NCI-H1092 (cell line): ENCODE measurements at places on chromosomes 16 and 17.
A peak's percentile ranks its signal among the peaks of the same experiment; 100 is the strongest.

DNA sequence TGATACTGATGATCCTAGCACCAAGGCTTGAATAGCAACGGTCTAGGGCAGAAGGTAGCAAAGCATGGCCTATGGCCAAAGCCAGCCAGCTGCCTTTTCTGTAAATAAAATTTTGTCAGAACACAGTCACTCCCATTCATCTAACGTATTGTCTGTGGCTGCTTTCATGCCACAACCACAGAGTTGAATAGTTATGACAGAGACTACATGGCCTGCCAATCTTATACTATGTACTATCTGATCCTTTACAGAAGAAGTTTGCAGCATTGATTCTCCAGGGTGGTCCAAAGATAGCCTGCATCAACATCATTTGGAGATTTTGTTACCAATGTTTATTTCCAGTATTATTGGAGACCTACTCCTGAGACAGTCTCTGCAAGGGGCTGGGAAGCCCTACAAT is 19.9 kb upstream of the MMD start:
- no peak for DNase-seq

- DNase-seq = no peak
Measured at GRCh38 chr16:88344411-88345030, 38.2 kb upstream of the ZNF469 start.

DNA sequence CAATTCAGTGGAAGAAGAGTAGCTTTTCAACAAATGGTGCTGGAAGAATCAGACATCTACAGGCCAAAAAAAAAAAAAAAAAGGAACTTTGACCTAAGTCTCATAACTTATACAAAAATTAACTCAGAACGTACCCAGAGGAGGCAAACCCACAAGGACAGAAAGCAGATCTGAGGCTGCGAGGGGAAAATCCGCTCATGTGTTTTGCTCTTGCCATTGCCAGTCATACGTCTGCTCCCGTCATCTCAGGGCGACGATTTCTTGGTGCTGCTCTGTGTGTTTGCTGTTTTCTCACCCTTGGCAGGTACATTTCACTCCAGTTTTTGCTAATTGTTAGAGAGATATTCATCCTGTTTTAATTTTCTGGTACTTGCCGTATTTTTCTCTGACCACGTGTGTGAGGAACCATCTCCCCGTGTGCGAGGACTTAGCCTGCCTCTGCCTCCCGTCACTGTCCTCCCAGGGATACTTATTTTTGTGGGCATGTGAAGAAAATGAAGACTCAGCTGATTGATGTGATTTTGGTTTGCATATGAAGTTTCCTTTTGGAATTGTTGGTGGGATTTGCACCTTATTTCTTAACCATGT is 33.4 kb upstream of the ACSF3 start:
- no peak for DNase-seq

- DNase-seq = no peak
Measured at GRCh38 chr16:3144321-3144983, 9.6 kb downstream of the ZNF213 start.

DNA sequence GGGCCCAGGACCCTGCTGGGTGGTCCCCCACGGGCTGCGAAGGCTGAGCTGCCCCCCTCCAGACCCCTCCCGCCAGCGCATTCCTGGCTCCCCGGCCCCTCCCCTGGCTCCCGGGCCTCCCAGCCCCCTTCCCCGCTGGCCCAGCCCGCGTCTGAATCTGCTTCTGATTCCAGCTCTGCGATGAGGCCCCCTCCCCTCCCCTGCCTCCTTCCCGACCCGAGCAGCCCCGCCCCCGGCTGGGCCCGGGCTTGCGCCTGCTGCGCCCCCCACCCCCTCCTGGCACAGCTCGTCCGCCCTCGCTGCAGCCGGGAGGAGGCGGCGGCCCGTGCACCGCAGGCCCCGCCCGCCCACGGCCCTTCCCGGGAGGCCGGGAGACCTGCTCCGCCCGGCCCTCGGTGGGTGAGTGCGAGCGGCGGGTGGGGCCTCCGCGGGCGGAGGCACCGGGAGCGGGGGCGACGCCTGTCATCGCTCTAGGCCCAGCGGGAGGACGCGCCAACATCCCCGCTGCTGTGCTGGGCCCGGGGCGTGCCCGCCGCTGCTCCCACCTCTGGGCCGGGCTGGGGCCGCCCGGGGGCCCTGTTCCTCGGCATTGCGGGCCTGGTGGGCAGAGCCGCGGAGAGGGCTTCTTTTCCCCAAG is at the start of gene NTN3:
NTN3 (plus strand) TSS at position 282 of the 637 bp plus-strand sequence. CDS start 405 bp downstream, outside the sequence.
- DNase-seq = peak; percentile 78

DNA sequence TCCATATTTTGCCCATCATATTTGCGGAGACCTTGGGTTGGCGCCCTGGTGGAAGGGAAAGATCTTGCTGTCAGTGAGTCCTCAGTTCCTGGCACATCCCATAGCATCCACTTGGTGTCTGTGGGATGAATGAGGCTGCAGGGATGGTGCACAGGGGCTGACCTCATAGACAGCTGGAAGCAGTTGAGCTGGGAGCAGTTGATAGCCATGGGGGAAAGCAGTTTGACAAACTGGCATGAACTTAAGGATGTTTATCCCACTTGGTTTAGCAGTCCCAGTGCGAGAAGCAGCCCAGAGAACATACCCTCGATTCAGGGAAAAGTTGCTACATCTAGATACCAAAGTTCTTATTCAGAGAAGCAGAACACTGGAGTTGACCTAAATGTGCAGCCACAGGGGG is 80.7 kb downstream of the SNX29 start:
- DNase-seq = no peak

DNA sequence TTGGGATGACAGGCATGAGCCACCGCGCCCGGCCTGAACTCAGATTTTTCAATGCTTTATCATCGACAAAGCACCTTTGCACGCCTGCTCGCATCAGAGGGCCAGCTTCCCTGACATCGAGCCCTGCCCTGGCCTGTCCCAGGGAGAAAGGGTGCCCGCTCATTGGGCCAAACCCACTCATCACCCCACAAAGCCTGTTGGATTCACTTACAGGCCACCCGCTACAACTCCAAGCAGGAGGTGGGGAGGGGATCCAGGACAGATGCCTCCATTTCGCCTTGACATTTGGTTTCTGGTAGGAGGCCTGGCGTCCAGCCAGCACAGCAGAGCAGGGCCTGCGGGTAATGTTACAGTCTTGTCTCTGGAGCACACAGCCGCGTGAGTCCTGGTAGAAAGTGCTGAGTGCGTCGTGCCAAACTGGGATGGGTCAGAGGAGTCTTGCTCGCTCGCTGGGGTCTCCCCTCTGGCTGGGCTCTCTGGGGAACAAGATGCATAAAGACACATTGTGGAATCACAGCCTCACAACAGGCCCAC is 19.8 kb downstream of the SMTNL2 start:
- DNase-seq = peak; percentile 27

GRCh38 chr16:83830091-83830768 is 22.5 kb downstream of the HSBP1 start:
- no peak for DNase-seq

DNA sequence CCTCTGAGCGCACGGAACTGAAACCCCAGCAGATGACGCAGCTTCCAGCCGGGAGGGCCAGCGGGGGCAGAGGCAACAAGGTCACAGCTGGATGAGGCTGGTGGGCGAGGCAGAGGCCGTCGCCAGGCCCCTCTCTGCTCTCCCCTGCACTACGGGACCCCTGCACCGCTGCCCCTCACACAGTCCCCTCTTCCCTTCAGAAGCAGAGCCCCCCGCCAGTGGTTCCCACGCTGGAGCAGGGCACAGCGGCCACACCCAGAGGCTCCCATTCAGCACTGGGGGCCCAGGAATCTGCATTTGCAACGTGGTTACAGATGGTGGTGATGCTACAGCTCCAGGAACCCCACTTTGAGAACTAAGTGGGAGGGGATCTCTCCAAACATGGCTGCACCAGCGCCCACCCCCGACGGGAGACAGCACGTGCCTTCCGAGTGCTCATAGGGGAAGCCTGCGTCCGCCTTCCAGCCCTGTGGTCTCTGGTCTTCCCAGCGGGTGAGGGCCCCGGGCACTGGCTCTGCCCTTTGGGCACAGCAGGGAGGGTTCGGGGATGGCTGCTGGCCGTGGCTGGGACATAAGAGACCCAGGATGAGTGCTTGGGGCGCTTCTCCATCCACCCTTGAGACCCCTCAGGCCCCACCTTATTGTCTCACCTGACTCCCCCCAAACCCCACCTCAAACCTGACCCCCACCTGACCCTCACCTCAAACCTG is 4.7 kb upstream of the RAB40B start:
- no peak for DNase-seq

- no peak for DNase-seq
Measured at GRCh38 chr17:3730881-3731429, 7.3 kb downstream of the HASPIN start.

DNA sequence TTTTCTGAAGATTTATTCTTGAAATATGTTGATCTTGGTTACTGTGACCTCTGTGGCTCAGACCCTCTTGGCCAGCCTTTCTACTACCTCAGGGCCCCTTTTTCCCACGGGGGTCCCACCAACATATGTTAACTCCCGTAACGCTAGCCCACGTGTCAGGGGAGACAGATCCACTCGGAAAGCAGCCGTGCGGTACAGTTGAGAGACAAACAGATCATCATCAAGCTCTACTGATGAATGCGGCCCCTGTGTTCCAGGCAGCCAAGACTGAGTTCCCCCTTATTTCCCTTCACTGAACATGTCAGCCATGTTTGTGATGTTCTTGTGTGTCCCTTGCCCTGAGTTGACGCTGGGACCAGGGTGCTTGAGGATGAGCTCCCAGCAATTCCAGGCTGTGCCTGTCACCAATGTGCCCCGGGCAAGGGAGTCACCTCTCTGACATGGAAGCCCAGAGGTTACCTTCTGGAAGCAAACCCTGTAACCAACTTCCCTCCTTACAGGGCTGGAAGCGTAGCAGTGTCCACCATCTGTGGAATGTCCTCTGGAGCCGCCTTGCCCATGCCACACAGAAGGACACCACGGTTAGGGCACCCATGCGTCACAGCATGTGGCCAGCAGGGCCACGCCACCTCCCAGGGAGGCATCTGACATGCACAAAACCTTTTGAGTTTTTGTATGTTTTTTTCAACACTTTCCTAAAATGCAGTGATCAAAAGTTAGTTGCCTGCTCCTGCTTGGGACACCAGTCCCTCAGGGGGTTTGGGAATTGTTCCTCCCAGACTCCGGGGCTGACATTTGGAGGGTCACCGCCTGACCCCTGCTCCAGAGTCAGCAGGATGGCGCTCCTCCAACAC is 193.7 kb upstream of the CHMP6 start:
- DNase-seq = no peak

- no peak for DNase-seq
Measured at GRCh38 chr17:12485361-12485906, 180.3 kb upstream of the MYOCD start.

DNA sequence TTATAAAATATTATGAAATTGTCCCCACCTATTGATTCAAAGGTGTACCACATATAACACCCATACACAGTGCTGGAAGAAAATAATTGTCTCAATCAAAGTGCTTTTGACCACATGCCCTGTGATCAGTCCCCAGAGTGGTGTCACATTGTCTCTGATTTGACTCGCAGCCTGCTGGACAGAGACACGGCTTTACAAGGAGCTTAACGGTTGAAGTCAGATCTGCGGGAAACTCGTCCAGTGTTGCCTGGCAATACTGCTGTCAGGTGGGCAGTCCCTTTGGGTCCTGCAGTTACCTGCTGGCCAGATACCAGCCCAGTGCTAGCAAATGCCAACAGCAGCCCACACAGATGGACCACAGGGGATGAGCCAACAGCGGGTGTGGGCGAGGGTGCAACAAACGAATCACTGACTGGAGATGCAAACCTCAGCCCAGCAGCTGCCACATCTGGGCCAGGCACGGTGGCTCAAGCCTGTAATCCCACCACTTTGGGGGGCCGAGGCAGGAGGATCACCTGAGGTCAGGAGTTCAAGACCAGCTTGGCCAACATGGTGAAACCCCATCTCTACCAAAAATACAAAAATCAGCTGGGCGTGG is 26.2 kb upstream of the SSTR2 start:
- DNase-seq = peak; percentile 69

DNA sequence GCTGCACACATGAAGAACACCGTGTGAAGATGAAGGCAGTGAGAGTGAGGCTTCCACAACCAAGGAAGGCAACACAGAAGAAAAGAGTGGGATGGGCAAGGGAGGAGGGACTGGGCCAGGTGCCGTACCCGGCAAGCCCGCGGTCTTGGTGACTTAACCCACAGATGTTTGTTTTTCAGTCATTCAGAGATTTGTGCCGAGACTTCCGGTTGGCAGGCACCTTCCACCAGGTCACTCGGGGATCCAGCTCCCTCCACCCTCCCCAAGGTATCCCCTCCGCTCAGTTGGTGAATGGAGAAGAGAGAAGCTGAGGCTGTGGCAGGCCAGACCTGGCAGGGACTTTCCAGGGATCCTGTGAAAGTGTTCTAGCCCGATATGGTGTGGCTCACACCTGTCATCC is 4.9 kb upstream of the KREMEN2 start:
- DNase-seq = no peak

DNA sequence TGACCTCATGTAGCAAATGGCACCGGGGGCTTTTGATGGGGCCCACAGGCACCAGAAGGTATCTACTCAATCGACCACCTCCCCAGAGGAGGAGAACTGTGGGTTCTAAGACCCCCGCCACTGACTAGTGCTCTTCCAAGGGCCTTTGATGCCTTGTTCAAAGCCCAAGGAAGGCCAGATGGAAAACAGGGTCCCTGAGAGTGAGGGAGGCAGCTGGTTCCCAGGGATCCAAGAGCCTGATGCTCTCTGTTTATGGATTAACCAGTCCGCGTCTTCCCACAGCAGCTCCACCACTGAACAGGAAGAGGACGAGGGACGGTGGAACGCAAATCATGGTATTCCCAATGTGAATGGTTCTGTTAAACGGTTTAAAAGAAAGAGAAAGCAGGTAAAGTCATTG is 7.6 kb downstream of the PHB1 start:
- no peak for DNase-seq

- no peak for DNase-seq
Measured at GRCh38 chr16:89115216-89115861, 21.7 kb downstream of the ACSF3 start.

- no peak for DNase-seq
Measured at GRCh38 chr16:70526403-70526802, 2.8 kb downstream of the SF3B3 start.

GRCh38 chr17:9002606-9003354 is 18.5 kb upstream of the NTN1 start:
- no peak for DNase-seq

DNA sequence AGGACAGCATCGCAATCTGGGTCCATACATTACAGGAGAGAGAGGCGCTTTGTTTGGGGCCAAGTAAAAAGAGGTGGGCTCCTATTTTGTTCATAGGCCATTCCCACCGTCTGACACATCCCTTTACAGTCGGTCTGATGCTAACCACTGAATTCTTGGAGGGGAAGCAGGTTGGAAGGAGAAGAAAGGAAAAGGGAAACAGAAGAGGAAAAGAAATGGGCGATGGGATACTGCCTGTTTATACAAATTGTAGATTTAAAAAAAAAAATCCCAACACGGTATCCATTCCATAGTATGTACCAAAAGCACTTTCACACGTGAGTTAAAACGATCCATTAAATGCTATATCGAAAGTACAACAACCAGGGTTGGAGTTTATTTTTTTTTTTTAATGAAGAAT is 4.0 kb upstream of the ZFHX3 start:
- DNase-seq = no peak

- DNase-seq = no peak
Measured at GRCh38 chr16:51875834-51876600, 670.9 kb downstream of the TOX3 start.
